ENCODE measurements at places on chromosomes 7 and 10.

DNA sequence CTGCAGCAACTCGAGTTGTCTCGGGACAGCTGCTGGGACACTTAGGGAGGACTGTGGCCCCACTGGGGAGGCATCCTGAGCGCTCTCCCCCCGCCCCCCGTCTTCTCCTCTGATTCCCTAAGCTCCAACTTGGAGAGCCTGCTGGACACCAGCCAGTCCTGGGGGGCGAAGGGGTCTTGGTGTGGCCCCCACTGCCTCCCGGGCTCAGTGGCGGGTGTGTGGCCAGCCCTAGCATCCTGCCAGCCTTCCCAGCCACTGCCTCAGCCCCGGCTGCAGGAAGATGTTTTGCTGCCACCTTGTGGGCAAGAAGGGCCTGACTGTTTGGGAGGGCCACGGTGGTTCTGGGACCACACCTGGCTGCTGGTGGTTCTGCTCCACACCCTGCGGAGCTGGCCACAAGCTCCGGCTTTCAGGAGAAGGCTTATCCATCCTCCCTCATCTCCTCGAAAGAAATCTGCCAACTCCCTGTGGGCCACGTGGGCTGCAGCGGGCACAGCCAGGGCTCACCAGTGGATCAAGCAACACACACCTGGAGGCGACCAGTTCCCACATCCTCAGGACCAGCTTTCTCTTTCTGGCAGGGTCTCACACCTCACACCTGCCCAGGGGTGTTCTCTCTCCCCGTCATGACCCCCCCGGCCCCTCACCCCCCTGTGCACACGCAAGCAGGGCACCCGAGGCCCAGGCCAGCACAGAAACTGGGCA, 24.8 kb downstream of the AGAP3 start:
- DNase-seq, result peak; percentile 82

GRCh38 chr7:133011746-133012145, 70.1 kb downstream of the CHCHD3 start:
- no peak for DNase-seq

DNA sequence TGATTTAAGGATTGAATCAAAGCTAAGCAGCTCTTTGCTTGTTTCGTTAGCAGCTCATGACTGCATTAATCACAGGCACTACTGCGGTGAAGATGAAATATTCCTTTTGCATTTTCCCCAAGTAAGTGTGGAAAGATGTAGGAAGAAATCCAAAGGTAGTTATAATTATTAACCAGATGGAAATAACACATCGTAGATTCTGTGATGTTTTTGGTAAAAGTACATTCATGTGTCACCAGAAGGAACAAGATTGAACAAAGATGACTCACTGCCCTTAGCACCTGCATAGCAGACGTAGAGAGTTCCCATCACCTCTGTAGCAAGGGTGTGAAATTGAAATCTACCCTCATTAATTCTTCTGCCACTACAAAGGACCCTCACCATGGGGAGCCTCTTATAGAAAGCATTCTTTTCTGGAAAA, 37.1 kb downstream of the SMURF1 start:
- DNase-seq, result no peak

DNA sequence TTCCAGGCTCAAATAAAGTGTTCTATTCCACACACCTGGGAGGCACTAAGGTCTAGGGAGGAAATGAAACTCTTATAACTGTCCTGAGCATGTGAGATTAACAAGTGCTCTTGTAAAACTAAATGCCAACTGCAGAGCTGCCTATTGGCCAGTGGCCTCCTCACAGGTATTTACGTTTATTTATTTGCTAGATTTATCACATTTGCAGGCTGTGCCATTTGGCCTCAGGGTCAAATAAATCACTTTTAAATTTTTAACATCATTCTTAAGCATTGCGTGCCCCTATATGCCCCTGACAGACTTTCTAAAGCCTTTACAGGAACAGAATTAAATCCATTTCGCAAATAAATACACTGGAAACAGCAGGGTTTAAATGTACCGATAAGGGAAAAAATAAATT, 381.8 kb upstream of the NFE2L3 start:
- no peak for DNase-seq

DNA sequence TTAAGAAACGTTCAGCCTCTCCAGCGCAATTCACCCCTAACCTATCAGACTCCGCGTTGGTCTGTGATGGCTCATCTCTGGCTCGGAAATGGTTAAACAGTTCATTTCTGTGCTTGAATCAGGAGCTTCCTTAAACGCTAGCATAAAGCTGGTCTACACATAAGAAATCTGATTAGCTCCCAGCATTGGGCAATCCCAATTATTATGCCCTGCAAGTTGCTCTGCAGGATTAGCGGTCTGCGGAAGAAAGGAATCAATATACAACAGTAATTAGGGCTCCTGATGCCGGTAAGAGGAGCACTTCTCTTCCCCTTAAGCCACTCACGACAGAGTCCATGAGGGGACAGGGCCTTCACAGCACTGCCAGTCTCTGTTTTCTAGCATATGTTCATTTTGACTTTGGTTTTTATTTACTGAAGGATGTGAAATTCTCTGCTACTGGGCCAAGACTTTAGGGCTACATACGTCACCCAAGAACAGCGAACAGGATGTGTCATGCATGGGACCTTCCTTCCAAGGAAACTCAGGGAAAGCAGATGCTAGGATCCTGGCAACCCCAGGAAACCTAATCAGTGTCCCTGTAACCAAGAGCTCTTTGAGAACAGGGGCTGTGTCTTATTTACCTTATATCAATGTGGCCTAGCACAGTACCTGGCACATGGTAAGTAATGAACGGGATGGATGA, 324.4 kb downstream of the KCNMA1 start:
- DNase-seq, result no peak

GRCh38 chr7:7014827-7015595, 167.3 kb upstream of the C1GALT1 start:
- no peak for DNase-seq
